ENCODE measurements at places on chromosomes 5 and 9. TPM values are rescaled to one million over a fixed set of nuclear protein-coding genes. Genes with fewer than 3 reads are reported as not detected.

The AOPEP gene
- polyA plus RNA-seq: 35.5 TPM

The PLAC8L1 gene
- 1.1 TPM for polyA plus RNA-seq

The SLC6A19 gene
- not detected for polyA plus RNA-seq

The CAVIN4 gene
- polyA plus RNA-seq: 1.9 TPM

The TAL2 gene
- polyA plus RNA-seq: 0.49 TPM

The PITX1 gene
- polyA plus RNA-seq: 0.42 TPM

The TYRP1 gene
- polyA plus RNA-seq: 11.2 TPM

The MACIR gene
- polyA plus RNA-seq: 12.3 TPM

The C5orf34 gene
- polyA plus RNA-seq: 8.1 TPM

DNA sequence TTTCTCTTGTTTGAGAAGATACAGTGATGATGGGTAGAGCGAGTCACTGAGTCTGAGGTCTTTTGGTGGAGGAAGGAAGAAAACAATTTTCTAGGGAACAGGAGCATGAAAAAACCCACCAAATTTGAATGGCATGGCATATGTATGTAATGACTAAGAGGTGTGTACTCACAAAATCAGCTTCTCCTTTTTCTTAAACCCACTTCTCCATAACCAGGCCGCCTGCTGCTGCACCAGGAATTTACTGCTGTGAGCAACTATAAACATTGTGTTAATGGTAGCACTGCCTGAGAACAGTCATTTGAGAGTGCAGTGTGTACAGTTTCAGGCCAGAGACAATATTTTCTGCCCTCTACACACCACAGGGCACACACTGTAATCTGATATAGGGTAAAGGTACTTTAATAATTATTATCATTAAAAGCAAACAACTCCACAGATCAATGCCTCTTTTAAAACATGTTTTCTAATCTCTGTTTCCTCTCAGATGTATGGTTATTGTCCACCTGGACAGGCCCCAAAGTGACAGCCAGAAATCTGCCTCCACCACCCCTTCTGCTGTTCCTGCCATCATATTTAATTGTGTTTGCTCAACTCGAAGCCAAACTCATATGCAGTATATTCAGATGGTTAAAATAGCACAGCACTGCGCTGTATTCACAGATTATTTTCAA, 241.6 kb downstream of the KIAA0825 start:
- no peak for DNase-seq

DNA sequence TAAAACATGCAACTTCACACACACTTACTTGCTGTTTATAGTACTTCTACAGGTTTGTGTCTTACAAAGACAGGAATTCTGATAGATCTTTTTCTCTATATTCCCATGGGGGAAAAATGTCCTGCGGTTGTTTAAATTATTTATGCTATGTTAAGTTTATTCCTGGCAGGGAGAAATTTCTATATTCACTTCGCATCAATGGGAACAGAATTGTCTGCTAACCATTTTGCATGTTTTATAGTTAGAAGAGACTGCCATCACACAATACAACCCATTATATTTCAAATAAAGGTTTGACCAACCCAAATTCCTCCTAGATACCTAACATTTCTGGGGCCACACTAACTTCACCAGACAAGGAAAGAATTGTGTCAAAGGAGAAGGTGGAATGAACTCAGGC, 110.0 kb upstream of the PRR16 start:
- no peak for DNase-seq

- DNase-seq: no peak
Observed at GRCh38 chr9:75111019-75111622, 22.8 kb downstream of the OSTF1 start.

GRCh38 chr9:18604767-18605730, 131.1 kb downstream of the ADAMTSL1 start:
- no peak for DNase-seq

DNA sequence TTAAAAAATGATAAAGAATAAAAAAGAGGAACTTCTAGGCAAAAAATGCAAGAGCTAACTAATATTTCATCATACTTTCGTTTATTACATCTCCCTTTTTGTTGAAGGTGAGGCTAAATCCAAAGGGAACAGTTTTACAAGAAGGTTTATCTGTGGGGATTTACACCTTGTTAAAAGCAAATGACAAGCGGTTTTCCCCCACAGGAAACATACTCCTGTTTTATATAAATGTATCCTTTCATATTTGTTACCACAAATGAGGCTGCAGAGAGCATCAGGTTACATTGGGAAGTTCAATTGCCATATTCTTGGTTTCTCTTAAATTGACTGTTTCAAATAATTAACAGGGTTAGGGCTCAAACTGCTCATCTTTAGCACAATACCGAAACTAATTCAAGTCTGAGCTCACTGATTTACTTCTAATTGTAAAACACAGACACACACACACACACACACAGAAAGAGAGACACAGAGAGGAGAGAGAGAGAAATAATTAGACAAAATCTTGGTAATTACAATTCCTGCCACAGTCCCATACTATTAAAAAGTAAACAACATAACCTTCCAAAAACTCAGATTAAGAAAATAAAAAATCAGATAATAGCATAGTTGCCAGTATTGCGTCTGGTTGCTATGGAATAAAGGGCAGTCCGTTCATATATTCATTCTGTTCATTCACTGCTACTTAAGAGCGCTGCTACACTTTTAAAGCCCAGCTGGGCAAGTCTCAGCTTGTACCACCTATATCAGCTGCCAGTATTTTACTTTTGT, 17.1 kb downstream of the RFX3 start:
- DNase-seq: no peak

GRCh38 chr5:42005561-42006153, 80.6 kb downstream of the FBXO4 start:
- no peak for DNase-seq

DNA sequence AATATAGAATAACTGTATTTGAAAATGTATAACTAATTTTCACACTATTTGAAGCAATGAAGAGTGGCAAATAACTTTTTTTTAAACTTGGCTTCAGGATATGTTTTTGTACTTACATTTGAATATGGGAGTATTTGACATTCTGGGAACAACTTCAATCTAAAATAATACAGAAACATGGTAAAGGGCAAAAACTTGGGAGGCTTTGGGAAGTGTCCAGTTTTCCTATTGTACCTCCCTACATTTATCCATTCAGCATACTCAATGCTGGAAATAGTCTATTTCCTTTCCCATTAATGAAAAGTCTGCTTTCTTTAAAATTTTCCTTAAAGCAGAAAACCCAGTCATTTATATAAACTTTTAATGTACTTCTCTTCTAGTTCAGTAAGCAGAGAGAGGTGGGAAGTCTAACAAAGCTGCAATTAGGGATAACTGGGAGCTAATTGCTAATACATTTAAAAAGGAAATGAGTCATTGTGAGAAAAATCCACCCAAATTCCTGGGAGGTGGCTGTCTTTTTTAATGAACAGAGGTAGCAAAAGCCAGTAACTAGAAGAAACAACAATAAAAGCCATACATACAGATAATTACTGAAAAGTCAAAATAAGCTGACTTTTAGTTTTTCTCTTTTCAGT, 128.8 kb downstream of the FBN2 start:
- DNase-seq: no peak

- no peak for DNase-seq
Observed at GRCh38 chr9:20418485-20418884, 203.8 kb downstream of the MLLT3 start.

GRCh38 chr5:169268019-169268418, 32.9 kb downstream of the SLIT3 start:
- DNase-seq: no peak

DNA sequence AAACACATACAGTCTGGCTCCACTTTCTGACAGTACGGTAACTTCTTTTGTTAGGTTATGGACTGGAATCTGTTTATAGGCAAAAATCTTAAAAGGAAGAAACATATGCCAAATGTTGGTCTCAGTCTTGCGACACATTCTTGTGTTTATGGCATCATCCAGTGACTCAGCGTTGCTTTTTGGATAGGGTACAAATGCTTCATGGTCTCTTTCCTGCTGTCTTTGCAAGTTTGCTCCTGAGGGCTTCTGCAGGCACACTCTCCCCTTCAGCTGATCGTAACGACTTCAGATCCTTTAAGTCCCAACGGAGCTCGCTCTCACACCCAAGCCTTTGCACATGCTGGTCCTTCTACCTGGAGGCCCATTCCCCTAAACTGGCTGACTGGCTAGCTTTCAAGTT, 23.6 kb upstream of the TNFSF8 start:
- peak; percentile 75 for DNase-seq

GRCh38 chr9:124347206-124347967, 67.9 kb downstream of the PSMB7 start:
- no peak for DNase-seq

- DNase-seq: no peak
Observed at GRCh38 chr5:139181835-139182452, 16.2 kb downstream of the SIL1 start.

DNA sequence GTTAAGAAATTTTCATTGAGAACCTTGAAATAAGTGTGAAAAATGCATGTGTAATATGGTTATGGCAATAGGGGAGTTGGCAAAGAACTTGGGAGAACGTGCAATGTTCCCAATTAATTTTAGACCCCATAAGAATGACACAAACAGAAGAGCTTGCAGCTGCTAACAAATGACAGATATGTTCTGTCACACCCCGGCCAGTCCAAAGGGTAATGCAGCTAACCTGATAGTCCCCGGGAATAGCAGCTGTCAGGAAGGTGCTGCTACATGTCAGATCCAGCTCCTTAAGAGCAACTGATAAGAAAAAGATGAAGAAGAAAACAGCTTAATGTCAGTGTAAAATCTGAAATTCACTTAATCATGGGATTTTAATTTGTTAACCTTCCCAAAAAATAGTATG, 30.4 kb downstream of the SEMA5A start:
- DNase-seq: no peak

- DNase-seq: no peak
Observed at GRCh38 chr9:114385397-114386181, 2.2 kb downstream of the AKNA start.

DNA sequence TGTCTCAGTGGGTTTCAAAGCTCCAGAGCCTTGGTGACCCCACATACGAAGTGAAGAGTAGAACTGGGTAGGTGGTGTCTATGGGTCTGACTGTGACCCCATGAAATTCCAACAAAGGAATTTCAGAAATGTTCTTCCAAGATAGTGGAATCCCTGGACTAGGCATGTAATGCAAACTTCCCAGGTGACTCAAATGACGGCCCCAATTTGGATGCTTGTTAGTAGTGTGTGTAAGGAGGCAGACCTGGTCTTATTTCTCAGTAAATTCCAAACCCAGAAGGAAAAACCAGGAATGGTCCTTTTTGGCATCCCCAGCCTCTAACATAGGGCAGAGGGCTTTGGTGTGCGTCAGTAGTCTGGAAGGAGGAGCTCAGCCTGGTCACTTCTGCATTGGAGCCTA, 43.6 kb upstream of the ABCA1 start:
- DNase-seq: no peak

DNA sequence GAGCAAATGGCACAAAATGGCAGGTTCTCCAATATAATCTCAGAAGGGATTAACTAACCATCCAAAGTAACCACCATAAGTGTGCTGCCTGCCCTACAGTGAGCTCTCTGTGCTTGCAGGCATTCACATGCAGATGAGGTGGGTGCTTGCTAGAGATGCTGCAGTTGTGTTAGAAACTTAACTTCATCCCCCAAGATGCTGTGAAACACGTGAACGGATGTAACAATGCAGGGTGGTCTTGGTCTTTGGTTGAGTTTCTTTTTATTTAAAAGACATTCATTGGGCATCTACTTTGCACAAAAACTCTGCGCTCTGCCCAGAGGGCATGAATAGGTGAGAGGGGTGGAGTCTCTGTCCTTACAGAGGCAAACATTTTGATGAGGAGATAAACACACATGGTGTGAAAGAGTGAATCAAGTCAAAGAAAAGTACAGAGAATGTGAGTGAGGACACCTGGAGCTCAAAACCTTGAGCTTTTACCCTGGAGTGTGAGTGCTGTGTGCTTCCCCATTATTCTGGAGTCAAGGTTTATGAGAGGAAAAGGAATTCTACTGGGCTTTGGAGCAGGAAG, 143.9 kb upstream of the DAP start:
- no peak for DNase-seq

GRCh38 chr5:13992795-13993194, 48.3 kb upstream of the DNAH5 start:
- no peak for DNase-seq

DNA sequence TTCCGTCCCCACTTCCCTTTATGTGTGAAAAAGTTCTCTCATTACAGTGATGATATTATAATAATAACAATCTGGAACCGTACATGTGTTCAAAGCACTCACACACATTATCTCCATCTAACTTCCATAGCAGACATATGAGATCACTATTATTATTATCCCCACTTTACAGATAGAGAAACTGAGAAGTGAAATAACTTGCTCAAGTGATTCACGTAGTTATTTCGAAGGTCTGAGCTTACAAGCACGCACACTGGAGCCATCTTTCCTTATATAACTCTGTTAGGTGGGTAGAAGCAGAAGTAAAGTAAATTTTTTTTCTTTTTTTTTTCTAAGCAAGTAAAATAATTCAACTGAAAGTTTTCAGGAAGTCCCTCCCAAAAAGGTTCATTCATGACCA, 62.9 kb upstream of the PTGER4 start:
- no peak for DNase-seq

DNA sequence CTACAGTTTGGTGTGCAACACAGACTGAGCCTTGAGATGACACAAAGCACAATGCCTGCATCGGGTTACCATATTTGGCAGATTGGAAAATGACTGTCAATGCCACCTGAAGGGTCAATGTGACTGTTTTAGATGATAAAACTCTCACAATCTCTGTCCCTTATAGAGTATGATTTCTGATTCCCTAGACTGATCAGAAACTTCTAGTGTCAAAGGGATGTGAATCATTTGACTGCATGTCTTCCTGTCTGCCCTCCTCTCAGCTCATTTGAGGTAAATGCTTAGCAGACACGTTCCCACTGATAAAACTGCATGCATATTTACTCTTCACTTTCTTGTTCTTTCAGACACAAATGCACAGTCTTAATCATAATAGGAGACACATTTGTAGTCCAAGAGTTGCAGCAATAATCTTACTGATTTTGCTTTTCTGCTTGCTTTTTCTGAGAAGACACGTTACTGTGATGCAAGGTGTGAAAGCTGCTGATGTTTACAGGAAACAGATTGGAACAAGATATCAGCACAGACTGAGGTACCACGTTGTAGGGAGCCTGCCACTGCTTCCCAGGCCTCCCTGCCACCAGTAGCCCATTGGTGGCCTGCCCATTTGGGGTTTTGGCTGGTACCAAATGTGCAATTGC, 77.8 kb downstream of the GCNT4 start:
- no peak for DNase-seq
